ENCODE measurements at places on chromosomes 13 and 19.

DNA sequence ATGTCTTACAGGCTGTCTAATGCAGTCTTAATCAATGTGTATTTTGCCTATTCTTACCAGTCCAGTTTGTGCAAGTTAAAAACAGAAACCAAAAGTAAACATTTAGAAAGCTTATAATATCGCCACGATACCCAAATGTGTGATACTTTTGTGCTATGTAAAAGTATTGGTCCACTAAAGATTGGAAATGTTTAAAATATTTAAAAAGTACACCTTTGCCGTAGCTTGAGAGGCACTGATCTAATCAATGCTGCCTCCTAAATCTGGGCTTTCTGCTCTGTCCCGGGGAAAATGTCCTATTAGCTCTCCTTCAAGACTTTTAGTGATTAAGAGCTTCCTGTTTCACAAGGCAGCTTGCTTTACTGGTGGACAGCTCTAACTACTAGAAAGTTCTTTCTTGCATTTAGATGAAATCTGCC, 64.7 kb downstream of the DNAJC15 start:
- DNase-seq = no peak

DNA sequence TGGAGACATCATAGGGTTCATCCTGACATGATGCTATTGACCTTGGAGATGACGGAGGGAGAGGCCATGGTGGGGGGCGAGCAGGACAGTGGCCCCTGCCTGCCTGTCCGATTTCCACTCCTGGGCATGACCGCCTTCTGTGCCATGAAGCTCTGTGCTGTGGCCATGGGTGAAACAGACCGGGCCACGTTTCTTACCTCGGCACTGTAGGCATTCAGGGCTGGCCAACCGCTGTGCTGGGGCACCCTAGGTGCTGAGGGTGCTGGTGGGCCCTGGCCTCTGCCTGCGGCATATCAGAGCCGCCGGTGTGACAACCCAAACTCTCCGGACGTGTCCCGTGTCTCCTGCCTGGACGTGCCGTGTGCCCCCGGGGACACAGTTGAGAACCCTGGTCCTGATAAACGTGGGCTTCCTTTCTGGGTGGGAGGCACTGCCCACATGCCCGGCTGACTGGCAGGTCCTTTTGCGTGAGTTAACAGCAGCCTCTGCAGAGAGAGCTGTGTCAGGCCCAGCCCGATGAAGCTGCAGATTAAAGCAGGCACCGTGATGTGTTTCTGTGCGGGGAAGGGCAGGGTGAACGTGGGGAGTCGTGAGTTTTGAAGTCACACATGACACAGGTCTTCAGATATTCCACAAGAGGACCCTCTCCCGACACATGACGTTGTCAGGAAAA, 46.5 kb downstream of the TMEM255B start:
- no peak for DNase-seq

DNA sequence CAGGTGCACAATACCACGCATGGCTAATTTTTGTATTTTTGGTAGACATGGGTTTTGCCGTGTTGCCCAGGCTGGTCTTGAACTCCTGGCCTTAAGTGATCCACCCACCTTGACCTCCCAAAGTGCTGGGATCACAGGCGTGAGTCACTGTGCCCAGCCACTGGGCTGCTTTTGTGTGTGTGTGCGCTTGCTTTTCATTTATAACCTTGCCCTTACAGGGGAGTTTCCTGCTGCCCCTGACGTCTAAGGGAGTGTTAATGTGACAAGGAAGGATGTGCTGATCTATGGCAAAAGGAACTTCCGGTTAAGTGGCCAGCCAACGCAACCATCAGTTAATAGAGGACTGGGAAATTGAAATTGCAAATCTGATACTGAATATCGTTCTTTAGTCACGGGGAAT, 57.7 kb downstream of the ING1 start:
- DNase-seq = peak; percentile 18

DNA sequence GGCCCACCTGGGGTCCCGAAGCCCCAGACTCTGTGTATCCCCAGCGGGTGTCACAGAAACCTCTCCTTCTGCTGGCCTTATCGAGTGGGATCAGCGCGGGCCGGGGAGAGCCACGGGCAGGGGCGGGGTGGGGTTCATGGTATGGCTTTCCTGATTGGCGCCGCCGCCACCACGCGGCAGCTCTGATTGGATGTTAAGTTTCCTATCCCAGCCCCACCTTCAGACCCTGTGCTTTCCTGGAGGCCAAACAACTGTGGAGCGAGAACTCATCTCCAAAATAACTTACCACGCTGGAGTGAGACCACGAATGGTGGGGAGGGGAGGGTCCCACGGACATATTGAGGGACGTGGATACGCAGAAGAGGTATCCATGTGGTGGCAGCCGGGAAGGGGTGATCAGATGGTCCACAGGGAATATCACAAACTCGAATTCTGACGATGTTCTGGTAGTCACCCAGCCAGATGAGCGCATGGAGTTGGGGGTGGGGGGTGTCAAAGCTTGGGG, 1.0 kb upstream of the ICAM5 start:
- no peak for DNase-seq

DNA sequence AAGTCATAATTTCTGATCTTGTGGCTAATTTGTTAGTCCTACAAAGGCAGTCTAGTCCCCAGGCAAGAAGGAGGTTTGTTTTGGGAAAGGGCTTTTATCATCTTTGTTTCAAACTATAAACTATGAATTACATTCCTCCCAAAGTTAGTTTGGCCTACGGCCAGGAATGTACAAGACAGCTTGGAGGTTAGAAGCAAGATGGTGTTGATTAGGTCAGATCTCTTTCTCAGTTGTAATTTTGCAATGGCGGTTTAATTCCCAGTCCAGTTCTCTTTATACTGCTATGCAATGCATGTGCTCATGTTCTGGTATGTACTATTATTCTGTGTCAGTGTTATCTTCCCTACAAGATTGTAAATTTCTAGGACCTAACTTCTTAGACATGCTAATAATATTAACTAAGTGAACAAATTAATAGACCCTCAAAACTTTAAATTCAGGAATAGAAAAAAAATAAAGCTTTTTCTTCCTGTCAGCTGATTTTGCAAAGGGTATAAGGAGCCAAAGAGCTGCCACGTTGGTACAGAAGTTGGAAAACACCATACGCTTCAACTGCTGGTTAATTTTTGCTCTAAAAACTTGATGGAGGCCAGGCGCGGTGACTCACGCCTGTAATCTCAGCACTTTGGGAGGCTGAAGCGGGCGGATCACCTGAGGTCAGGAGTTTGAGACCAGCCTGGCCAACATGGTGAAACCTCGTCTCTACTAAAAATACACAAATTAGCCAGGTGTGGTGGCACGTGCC, 1.3 kb upstream of the DNAJC15 start:
- peak; percentile 71 for DNase-seq

All from trophoblast cell (in vitro differentiated cells and primary cell).